Stimulated activated CD4-positive, alpha-beta T cell treated with anti-CD3 and anti-CD28 coated beads, Interleukin-15, amount 100 ng/mL, for 24 hours (primary cell): ENCODE measurements at places on chromosomes 7 and 10.
A peak's percentile ranks its signal among the peaks of the same experiment; 100 is the strongest.

- DNase-seq = no peak
Measured at GRCh38 chr10:58971796-58972491, 204.5 kb upstream of the PHYHIPL start.

DNA sequence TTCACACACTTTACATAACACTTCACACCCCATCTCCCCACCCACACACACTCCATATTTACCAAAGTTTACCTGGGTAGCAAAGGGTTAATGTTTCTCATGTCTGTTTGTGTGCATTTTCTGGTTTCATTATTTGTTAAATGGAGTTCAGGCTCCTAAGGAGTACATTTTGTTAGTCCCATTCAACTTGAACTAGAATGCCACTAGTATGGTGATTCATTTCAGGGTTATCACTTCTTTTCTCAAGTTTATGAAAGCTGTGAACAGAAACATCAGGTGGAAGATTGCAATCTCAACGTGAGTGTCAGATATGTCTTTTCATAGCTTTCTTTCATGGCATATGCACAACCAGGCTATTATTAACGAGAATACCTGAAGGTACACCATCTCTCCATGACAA, 1027.5 kb downstream of the GATA3 start:
- no peak for DNase-seq

DNA sequence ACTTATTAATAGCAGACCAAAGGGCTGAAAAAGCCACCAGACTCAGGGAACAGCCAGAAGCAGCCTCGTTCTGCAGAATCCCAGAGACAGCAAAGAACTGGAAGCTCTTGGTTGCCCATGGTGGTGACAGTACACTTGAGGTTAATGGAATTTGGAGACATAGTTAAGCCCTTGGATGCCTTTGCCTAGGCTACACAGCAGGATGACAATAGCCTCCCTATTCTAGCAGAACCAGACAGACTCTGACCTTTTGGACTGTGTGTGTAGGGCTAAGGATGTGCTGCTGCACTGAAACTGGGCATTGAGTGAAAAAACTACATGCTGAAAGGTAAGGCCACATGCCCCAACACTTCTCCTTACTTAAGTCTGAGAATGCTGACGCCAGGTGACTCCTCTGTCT, 22.7 kb downstream of the OTUD1 start:
- no peak for DNase-seq

DNA sequence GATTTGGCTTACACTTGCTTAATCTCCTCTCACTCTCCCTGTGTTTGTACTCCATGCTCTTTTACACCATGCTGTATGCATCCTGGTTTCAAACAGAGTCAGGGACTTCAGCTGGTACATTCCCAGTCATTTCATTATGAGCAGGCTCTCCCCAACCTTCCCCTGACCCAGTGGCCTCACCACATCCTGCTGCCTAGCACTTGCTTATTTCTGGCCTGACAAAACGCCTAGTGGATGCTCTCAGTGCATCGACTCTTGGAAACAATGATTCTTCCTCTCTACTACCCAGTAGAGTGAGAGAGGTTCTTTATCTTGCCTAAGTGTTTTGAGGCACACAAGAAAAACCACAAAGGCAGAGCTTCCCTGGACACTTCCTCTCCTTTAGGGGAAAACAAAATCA, 63.4 kb downstream of the CAV1 start:
- DNase-seq = peak; percentile 54
